ENCODE measurements at places on chromosomes 1 and 21.
A peak's percentile ranks its signal among the peaks of the same experiment; 100 is the strongest.

DNA sequence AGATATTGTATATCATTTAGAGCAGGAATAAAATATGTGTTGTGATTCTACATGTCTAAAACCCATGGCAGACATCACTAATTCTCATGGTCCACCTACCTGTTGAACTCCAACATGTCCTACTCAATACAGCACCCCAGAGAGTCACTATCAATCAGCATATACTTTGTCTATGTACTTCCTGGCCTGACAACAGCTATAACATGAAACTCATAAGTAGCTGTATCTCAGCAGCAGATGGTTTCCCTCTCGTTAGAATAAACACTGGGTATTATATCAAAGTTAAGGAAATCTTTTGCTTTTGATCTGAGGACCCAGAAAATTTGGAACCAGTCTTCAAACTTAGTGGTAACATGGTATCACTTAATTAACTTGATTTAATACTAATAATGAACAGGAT, 15.8 kb downstream of the ARPC5 start:
- no peak for DNase-seq

DNA sequence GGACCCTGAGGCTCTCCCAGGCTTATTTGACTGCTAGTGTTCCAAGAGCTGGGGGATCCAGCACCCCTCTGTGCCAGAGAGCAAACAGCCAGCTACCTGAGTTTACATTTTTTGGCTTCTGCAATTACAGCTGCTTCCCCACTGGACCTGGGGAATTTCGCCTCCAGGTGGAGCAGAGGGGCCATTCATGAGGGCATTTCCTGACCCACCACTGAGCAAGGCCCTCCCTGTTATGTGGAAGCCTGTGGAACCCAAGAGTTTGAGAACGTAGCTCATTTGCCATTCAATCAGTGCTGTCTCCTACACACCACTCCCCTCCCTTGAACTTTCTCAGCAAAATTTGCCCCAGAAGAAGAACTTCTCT, 42.7 kb upstream of the TMEM51 start:
- no peak for DNase-seq

GRCh38 chr1:168266644-168267186, 14.0 kb upstream of the TBX19 start:
- no peak for DNase-seq

- DNase-seq = no peak
These were observed 850.0 kb downstream of the LTN1 start for GRCh38 chr21:28142697-28143096.

- no peak for DNase-seq
These were observed 30.6 kb downstream of the SNRPE start for GRCh38 chr1:203891950-203892349.

- no peak for DNase-seq
These were observed 133.2 kb upstream of the GRIK3 start for GRCh38 chr1:37167479-37167878.

DNA sequence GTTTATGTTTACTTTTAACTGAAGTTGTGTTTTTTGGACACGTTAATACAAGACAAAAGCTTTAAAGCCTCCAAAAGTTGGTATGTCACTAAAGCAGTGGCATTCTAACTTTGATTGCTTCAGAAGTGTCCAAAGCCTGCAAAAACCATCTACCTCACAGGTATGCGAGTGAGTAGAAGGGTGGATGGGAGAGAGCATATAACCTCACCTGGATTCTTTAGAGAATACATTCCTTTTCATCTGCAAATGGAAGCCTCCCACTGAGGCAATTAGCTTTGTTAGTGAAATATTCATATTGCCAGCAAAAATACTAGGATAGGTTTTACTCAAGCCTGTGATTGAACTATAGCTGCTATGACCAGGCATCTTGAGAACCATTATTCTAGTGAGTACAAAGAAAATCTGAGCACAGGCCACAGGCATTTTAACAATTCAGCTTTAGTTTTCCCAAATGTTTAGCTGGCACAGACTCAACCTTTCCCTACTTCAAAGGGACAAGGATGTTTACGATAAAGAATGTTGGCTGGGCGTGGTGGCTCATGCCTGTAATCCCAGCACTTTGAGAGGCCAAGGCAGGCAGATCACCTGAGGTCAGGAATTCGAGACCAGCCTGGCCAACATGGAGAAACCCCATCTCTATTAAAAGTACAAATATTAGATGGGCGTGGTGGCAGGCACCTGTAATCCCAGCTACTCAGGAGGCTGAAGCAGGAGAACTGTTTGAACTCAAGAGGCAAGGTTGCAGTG, 39.7 kb downstream of the MAP3K21 start:
- DNase-seq = no peak

GRCh38 chr1:242470774-242471173, 53.7 kb downstream of the PLD5 start:
- no peak for DNase-seq

- no peak for DNase-seq
These were observed 192.2 kb downstream of the TGFB2 start for GRCh38 chr1:218537122-218537913.

- no peak for DNase-seq
These were observed 78.5 kb downstream of the DOP1B start for GRCh38 chr21:36235058-36235582.

DNA sequence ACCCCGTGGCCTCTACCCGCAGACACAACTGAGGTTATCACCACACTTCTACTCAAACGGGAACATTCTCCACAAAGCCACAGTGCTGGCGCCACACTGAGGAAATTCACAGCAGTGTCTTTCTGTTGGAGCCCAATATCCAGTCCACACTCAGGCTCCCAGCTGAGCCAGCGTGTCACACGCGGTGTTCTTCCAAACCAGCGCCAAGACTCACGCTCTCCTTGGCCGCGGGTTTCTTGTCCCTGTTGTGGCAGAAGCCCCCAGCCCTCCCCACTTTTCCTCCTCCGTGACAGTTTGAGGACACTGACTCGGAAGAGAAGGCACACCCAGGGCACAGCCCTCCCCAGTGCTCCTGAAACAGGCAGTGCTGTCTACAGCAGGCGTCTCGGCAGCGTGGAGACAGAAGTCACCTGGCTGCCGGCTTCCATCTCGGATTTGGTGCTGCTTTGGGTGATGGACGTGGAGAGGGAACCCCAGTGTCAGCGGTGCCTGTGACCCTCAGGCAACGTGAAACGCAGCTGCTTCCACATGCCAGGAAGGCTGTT, 35.4 kb upstream of the AGPAT3 start:
- no peak for DNase-seq

- no peak for DNase-seq
These were observed 65.3 kb downstream of the FASLG start for GRCh38 chr1:172724232-172724631.

GRCh38 chr1:109802901-109803561, 39.3 kb upstream of the EPS8L3 start:
- DNase-seq = no peak

GRCh38 chr1:160653620-160654016, 6.8 kb upstream of the SLAMF1 start:
- DNase-seq = peak; percentile 20

- no peak for DNase-seq
These were observed 278.0 kb upstream of the KAZN start for GRCh38 chr1:14320518-14320917.

- no peak for DNase-seq
These were observed 803.8 kb downstream of the ADGRL2 start for GRCh38 chr1:82604524-82604923.

DNA sequence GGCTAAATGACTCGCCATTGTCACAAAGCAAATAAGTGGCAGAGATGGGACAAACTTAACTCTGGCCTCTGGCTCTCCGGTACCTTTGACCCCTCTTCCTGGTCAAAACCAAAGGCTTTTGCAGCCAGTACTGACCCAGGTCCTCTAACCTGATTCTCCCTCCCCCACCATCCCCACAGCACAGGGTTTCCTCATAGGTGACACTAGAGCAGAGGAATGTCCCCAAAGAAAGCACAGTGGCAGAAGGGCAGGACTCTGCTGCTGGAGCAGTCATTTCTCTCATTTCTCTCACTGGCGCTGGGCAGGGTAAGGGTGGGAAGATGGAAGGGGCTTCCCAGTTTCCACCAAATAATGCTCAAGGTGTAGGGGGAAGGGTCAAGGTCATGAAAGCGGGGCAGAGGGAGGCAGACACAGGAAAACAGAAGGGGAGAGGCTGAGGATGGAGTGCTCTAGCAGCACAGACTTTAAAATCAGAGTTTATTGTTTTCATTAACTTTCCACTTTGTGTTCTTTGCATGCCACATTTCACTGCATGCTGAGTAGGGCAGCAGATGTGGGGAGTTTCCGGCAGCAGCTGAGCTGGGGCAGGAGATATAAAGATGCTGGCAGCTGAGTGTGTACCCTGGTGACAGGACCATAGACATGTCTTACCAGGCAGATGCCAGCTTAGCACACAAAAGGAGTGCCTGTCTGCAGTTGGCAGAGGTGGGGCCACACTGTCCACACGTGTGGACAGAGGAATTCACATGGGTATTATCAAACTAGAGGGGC, 80.5 kb downstream of the FAM78B start:
- no peak for DNase-seq

DNA sequence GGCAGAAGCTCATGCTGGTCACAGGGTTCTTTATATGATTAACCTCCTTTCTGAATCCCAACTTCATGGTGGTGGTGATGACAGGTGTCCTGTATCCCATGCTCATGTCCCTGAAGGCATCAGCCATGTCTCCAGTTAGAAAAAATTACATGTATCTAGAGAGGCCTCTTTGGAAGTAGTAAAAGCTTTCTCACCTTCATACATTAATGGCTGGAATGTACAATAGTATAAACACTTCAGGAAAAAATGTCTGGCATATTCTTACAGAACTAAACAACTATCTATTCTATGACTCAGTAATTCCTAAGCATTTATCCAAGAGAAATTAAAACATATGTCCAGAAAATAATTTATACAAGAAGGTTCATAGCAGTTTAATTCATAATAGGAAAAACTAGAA, 34.0 kb downstream of the ADAM30 start:
- no peak for DNase-seq

DNA sequence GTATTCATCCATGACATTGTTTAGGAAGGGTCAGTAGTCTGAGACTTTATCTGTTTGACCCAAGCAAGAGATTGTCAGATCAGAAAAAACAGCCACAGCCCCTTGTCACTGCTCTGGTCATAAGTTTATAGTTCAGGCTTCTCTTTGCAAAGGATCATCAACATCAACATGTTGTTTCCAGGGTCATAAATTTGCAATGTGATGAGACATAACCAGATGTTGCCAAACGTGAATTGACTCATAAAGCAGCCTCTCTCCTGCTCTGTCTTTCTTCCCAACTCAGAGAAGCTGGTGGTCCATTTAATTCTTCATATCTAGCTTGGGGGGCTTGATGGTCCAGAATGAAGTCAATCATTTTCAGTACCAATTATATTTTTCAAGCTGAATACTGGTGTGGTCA, 507.2 kb upstream of the PBX1 start:
- no peak for DNase-seq

- DNase-seq = no peak
These were observed 21.2 kb upstream of the ADAR start for GRCh38 chr1:154629061-154629674.

- DNase-seq = no peak
These were observed 9.7 kb downstream of the RD3 start for GRCh38 chr1:211482306-211482705.

GRCh38 chr1:226404063-226404903, 3.6 kb downstream of the PARP1 start:
- no peak for DNase-seq

GRCh38 chr1:28680151-28680550, 11.6 kb downstream of the GMEB1 start:
- DNase-seq = no peak

DNA sequence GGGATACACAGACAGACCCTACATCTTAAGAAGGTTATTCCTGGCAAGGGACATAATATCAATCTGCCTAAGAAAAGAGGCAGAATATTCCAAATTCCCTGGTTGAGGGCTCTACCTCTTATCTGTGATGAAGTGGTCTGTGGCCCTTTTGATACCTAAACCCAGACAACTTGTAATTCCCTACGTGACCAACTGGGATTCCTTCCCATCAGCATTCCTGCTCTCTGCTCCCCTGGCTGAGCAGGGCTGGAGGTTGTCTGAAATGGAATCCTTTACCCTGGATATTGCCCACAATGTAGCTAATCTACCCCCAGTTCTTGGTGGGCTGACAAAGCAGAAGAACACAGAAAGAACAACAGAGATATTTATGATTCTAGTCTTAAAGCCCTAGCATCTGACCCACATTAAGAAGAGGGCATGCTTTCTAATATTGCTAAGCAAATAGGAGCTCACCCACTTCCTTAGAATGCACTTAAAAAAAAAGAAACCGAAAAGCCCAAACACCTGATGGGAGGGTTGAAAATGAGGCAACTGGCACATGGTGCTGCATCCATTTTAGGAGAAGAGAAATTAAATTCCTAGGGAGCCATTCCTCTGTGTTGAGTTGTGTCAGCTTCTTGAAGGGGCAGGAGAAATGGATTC, 36.8 kb downstream of the GADD45A start:
- no peak for DNase-seq

DNA sequence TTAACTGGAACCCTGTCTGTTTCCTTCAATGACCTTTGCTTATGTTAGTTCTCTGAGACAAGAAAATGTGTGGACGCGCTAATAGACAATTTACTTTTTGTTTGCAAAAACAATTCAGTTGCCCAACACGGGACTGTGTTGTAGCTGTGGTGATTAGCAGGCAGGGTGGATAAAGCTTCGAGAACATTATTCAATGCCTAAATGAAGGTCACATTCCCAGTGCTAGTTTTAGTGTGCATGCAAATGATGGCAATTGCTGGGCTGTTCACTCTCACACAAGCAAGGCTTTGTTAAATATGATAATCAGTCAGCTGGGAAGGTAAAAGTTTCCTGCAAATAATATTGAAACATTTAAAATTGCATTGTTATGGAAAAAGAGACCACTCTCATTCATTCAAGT, 188.4 kb downstream of the BACH1 start:
- no peak for DNase-seq

DNA sequence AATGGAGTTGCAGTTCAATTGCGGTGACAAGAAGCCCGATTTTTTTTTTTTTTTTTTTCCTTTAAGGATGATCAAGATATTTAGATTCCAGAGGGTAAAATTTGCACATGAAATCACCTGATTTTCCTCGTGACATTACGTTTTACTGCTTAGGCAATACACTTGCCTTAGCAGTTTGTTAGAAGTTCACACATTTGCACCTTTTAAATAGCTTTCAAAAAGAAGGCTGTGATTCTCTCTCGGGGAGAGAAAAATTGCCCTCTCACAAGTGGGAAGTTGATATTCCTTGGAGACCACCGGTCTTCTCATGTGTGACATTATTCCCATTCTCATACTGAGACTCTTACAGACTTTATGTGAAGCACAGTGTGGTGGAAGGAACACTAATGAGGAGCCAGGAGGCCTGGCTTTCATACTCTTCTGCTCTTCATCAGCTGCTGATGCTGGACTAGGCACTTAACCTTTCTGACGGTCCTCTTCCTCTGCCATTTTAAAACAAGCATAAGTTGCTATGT, 69.8 kb upstream of the HSPA13 start:
- no peak for DNase-seq

- DNase-seq = no peak
These were observed 66.5 kb upstream of the CAMK1G start for GRCh38 chr1:209516771-209517680.

DNA sequence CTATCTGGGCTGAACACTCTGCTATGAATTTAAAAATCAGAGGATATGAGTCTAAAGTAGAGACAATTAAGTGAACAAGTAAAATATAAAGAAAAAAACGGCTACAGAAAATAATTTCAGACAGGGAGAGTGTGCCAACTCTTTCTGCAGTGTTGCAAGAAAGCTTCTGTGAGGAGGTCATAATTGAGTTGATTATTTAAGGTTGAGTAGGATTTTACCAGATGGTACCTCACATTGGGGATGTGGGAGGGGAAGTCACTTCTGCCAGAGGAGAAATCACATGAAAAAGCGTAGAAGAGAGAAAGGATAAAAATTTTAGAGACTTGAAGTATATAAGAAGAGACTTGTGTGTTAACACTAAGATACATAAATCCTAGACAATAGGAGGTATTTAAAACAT, 238.0 kb upstream of the NCAM2 start:
- DNase-seq = no peak
